ENCODE measurements at places on chromosomes 7 and 10.
A peak's percentile ranks its signal among the peaks of the same experiment; 100 is the strongest.

GRCh38 chr7:127390186-127390816, 2.2 kb downstream of the ZNF800 start:
- DNase-seq = no peak

- DNase-seq = no peak
These were observed 14.1 kb upstream of the DUSP5 start for GRCh38 chr10:110483633-110484032.

- no peak for DNase-seq
These were observed 513.4 kb upstream of the GHITM start for GRCh38 chr10:83625831-83626360.

GRCh38 chr7:102918845-102919244, 6.0 kb downstream of the LRRC17 start:
- DNase-seq = peak; percentile 8

GRCh38 chr10:56624082-56624481, 263.0 kb upstream of the ZWINT start:
- no peak for DNase-seq

DNA sequence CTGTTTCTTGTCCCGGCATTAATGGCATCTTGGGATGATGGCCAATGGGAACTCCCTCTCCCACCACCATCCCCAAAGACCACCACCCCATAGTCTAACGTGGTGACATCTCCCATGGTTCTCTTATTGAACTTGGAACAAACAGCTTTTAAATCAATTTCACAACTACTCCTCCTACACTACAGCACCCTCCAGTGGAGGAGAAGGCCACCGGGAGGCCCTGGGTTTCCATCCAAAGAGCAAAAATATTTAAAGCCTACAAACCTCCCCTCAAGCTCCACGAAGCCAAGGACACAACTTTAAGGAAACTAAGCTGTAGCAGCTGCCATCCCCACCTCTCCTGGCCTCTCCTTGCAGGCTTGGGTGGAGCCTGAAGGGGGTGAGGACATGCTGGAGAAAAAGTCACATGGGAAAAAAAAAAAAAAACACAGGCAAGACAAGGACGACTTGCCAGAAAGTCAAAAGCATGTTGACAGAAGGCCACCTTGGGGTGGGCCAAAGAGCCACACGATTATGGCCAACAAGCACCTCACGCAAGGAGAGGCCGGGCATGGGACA, 94.0 kb upstream of the LANCL2 start:
- DNase-seq = no peak

GRCh38 chr10:112531421-112531820, 84.4 kb downstream of the VTI1A start:
- DNase-seq = no peak

- no peak for DNase-seq
These were observed 220.5 kb upstream of the MAGI2 start for GRCh38 chr7:79673969-79674368.

GRCh38 chr10:34305189-34305588, 509.9 kb downstream of the PARD3 start:
- no peak for DNase-seq

- no peak for DNase-seq
These were observed 128.3 kb upstream of the POT1 start for GRCh38 chr7:125057963-125058362.

DNA sequence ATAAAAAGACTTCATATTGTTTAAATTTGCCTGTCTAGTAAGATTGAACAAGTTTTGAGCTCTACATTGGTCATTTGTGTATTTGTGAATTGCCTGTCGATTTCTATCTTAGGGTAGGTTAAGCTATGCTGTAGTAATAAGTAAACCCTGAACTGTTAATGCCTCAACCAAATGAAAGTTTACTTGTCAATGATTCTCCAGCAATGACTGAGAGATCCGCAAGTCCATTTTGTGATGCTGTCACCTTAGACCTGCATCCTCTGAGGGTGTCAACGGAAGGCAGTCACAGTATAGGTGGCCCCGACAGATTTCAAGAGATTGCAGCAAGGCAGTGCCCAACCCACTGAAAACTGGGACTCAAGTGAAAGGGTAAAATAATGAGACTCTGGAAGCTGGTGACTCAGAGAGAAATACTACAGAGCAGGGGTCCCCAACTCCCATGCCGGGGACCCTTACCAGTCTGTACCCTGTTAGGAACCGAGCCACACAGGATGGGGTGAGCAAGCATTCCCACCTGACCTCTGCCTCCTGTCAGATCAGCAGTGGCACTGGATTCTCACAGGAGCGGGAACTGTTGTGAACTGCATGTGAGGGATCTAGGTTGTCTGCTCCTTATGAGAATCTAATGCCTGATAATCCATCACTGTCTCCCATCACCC, 10.8 kb upstream of the PHYH start:
- DNase-seq = no peak

DNA sequence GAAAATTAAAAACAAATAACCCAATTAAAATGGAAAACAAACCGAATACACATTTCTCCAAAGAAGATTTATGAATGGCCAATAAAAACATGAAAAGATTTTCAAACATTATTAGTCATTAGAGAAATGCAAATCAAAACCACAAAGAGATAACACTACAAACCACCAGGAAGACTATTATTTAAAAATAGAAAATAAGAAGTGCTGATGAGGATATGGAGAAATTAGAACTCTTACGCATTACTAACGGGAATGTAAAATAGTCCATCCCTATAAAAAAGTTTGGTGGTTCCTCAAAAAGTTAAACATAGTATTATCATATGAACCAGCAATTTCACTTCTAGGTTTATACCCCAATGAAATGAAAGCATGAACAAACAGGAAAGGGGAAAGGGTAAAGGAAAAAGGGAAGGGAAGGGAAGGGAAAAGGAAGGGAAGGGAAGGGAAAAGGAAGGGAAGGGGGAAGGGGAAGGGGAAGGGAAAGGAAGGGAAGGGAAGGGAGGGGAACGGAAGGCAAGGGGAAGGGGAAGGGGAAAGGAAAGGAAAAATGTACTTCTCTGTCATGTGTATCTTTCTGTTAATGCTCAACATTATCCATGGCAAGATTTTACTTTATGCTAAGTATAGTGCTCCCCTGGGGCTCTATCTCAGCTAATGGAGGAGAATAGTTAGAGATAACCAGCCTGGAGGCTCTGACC, 125.3 kb upstream of the RSU1 start:
- no peak for DNase-seq

DNA sequence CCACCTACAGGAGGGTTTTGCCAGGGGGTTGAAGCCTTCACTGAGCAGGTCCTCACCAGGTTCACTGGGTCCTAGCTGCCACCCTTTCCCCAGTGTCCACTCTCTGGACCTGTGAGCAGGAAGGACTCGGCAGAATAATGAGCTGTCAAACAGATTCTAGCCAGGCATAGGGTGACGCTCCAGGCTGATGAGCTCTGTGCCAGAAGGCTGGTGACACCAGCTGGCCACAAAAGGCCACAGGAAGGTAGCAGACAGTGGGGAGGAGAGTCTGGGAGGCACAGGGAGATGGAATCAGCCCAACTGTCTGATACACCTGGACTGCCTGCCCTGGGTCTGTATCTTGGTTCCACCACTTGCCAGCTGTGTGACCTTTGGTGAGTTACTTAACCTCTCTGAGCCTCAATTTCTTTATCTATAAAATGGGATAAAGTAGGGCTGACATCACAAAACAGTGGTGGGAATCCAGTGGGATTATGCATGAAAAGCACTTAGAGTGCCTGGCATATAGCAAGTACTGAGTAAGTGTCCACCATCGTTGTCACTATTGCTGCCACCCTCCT, 26.7 kb upstream of the NDST2 start:
- no peak for DNase-seq

DNA sequence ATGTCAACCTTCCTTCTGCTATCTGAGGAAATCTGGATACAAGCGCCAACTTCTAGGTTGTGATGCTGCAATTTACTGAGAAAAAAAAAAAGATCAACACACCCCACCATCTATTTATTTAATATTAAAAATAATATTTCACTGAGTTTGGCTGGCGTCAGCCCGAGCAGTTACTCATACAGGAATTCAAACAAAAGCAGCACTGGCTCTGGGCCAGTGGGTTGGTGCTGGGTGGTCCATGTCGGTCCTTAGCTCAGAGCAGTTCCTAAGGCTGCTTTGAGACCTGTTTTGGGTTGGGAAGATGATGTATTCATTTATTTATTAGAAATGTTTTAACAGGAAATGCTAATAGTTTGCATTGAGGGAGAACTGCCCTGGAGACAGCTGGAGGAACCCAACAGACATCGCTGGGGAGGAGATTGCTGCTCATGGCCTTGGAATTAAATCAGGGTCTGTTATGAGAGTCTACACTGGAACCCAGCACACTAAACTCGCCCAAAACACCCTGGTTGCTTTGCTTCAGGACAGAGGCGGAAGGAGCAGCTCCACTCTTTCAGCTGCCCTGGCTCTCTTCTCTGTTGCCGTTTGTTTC, 36.3 kb upstream of the GOT1 start:
- no peak for DNase-seq

DNA sequence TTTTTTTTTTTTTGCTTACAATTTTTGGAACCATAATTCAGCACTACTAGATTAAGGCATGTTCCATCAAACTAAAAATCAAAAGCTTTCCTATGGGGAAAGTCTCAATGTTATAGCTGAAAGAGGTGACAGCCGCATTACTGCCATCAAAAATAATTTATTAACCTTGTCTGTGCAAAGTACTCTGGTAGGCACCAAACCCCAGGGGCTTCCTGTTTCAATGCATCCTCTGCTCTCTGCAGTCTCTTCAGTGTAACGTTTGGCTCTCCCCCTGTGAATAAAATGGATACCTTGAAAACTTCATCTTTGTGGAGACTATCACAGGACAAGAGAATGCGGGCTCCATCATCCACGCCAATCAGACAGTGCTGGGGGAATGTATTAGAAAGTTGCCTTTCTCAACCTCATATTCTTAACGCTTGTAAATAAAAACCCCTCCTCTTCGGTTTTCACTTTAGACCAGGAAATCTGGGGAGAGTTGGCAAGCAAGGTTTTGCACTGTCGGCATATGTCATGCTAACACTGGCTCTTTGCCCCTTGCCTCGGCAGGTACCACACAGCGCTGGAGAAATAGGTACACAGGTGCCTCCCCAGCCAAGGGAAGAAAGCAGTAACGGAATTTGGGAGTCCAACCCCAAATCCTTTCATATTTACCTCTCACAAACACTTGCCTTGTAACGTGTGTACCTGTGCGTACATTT, 1.6 kb upstream of the NRG3 start:
- peak; percentile 11 for DNase-seq

- no peak for DNase-seq
These were observed 21.8 kb upstream of the ZMIZ1 start for GRCh38 chr10:79046741-79047583.

DNA sequence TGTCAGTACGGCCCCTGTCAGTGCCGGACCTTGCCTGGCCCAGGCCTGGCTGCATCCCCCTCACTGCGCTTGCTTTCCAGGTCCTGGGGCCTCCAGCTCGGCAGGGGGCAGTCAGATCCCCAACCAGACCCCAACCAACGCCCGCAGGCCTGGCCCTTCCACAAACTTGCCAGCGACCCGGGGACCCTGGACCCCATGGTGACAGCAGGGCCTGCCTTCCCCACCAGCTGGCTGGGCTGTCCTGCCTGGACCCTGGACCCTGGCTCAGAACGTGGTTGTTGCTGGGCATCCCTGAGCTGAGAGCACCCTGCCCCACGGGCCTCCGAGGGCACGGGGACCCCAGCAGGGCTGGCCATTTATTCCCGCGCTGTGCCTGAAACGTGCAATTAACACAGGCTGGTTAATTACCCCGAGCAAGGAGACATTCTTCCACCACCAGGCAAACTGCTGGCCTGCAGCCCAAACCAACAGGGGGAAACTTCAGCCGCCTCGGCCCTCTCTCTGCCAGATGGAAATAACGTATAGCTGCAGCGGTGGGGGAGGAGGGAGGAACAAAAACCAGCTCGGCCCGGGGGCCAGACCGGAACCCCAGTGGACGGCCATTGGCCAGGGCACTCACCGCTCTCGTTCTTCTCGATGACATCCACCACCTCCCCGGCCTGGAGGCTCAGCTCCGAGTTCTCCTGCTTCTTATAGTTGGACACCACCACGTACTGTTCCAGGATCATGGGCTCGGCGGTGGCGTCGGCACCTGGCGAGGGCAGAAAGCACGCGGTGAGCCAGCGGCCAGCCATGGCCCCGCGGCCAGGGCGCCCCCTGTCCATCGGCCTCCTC, 167.1 kb downstream of the NEURL1 start:
- DNase-seq = peak; percentile 86

DNA sequence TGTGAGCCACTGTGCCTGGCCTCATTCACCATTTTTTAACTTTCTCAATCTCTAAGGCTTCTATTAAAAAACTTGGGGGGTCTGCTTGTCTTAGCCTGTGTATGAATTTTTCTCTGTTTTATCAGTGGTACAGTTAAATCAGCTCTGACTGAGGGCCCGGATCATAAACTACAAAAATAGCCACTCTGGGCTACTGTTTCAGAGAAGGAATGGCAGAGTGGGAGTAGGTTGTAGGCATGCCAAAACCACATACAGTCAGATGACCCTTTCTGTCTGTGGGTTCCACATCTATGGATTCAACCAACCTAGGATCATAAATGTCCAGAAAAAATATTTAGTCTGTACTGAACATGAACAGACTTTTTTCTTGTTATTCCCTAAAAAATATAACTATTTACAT, 21.3 kb downstream of the TBC1D12 start:
- DNase-seq = no peak

GRCh38 chr7:24884401-24884800, 95.6 kb downstream of the OSBPL3 start:
- no peak for DNase-seq

GRCh38 chr10:88831709-88832108, 19.9 kb downstream of the ANKRD22 start:
- no peak for DNase-seq

DNA sequence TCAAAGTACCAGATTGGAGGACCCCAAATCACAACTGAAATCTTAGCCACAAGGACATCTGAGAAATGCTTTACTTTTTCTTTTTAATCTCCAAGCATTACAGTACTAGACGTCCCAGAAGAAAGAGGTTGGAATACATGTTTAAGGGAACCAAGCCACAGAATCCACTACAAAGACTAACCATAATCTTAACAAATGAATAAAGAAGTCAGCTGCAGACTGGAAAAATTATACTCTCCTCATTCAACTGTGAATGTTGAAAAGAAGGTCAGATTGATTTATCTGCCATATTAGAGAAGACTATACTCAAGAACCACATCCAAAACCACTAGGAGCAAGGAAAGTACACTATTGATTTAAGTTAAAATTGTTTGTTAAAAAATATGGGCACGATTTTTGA, 102.1 kb upstream of the ABCB5 start:
- DNase-seq = no peak

DNA sequence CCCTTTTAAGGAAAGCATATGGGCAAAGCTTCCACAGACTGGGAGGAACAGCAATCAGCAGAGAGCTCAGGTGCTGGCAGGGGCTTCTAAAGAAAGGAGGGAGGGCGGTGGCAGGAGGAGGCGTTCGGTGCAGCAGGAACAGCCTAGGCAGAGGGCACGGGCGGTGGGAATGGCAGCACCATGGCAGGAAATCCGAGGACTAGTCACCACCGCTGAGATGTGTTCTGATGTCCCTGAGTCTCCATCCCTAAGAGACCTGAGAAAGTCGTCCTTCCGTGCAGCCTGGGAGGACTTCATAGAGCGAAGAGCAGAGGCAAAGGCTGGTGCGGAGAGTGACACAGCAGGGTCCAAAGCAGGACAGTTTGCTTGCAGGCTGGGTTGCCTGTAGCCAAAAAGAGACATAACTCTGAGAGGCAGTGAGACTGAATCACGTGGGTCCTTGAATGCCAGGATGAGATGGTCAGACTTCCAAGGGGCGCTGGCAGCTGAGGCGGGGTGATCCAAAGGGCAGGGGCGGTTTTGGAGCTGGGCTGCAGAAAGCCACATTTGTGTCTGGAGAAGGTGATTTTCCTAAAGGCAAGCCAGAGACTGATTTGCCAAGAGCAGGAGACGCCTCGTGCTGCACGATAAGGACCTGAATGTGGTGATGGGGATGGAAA, 35.8 kb upstream of the GRID1 start:
- DNase-seq = no peak

Data from spinal cord (tissue), 10 donors.